Spinal cord (tissue), 10 donors: ENCODE measurements at places on chromosomes 4 and X.

GRCh38 chrX:42128020-42128419, 204.7 kb upstream of the CASK start:
- DNase-seq, result no peak
- H3K4me3 ChIP-seq, result no peak overlapping the region
- no peaks in the 10 kb centered on the region for H3K4me1 ChIP-seq
- no peaks in the 10 kb centered on the region for H3K36me3 ChIP-seq
- peaks cover 2% of the 10 kb centered on the region for H3K27me3 ChIP-seq

DNA sequence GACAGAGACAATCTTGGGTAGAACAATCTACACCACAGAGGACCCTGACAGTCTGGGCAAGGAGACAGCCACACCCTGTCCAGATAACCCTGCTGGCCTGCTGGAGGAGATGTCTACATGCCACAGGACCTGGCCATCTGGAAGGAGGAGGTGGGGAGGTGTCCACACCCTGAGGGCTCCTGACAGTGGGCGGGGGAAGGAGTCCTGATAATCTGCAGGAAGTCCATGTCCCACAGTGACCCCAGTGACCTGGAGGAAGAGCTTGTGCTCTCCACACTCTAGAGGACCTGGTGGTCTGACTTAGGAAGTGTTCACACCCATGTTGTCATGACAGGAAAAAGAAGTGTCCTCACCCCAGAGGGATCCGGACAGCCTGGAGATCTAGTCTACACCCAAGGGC, 5.5 kb downstream of the SUV39H1 start:
- H3K4me1 ChIP-seq, result peaks cover 13% of the 10 kb centered on the region
- H3K36me3 ChIP-seq, result peaks cover 33% of the 10 kb centered on the region
- DNase-seq, result no peak
- no peaks in the 10 kb centered on the region for H3K27me3 ChIP-seq
- no peak overlapping the region for H3K27ac ChIP-seq

GRCh38 chr4:3685081-3685645, 81.0 kb upstream of the ADRA2C start:
- no peaks in the 10 kb centered on the region for H3K4me1 ChIP-seq
- no peaks in the 10 kb centered on the region for H3K36me3 ChIP-seq
- H3K27ac ChIP-seq, result no peak overlapping the region
- DNase-seq, result no peak

- H3K27me3 ChIP-seq, result no peaks in the 10 kb centered on the region
- no peak for DNase-seq
- peaks cover 3% of the 10 kb centered on the region for H3K36me3 ChIP-seq
- no peaks in the 10 kb centered on the region for H3K4me1 ChIP-seq
- H3K4me3 ChIP-seq, result no peak overlapping the region
Measured at GRCh38 chrX:48459483-48459882, 10.6 kb downstream of the SLC38A5 start.

- H3K4me1 ChIP-seq, result no peaks in the 10 kb centered on the region
- DNase-seq, result peak; percentile 19
- no peak overlapping the region for H3K27ac ChIP-seq
- no peaks in the 10 kb centered on the region for H3K27me3 ChIP-seq
Measured at GRCh38 chrX:70168238-70169188, 8.8 kb upstream of the DGAT2L6 start.

DNA sequence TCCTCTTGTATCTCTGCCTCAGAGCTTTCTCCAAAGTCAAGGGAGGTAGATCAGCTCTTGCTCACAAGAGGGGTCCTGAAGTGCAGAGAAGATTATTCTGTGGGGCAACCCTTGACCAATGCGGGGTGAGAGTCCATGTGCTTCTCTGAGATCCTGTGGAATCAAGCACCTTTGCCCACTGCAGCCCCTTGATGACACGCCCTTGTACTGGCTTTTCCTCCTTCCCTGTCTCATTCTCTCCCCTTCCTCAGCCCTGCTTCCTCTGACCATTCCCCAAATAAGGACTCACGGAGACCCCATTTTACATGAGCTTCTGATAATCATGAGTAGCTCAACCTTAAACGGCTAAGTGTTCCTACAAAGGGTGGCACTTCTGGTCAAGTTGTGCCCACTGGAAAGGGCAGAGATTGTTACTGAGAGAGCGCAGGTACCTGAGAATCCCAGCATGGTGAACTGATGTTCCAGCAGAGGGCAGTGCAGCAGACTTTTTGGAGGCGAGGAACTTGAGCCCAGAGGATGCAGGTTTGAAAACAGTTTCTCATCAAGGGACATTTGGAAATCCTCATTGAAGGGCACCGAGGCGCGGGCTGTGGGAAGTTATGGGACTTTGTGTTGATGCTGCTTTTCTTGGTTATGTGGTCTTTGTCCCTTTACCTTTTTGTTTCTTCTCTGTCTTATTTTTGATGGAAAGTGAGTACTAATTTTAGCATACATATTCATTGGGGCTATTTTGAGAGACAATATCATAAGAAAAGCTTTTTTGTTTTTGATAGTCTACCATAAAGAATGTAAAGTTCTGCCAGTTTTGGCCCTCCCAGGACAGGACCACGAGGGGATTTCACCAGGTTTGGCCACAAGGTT, 201.3 kb downstream of the RBM46 start:
- no peak for DNase-seq
- no peak overlapping the region for H3K27ac ChIP-seq
- no peak overlapping the region for H3K4me3 ChIP-seq
- no peaks in the 10 kb centered on the region for H3K27me3 ChIP-seq
- no peaks in the 10 kb centered on the region for H3K36me3 ChIP-seq
- no peaks in the 10 kb centered on the region for H3K4me1 ChIP-seq

- H3K27me3 ChIP-seq, result no peaks in the 10 kb centered on the region
- H3K4me3 ChIP-seq, result no peak overlapping the region
- no peak overlapping the region for H3K27ac ChIP-seq
- H3K36me3 ChIP-seq, result no peaks in the 10 kb centered on the region
Measured at GRCh38 chr4:81922313-81922712, 450.6 kb upstream of the RASGEF1B start.

GRCh38 chrX:9873360-9873759, 87.1 kb downstream of the SHROOM2 start:
- H3K4me1 ChIP-seq, result peaks cover 7% of the 10 kb centered on the region
- no peak overlapping the region for H3K27ac ChIP-seq
- H3K4me3 ChIP-seq, result no peak overlapping the region
- no peaks in the 10 kb centered on the region for H3K27me3 ChIP-seq

DNA sequence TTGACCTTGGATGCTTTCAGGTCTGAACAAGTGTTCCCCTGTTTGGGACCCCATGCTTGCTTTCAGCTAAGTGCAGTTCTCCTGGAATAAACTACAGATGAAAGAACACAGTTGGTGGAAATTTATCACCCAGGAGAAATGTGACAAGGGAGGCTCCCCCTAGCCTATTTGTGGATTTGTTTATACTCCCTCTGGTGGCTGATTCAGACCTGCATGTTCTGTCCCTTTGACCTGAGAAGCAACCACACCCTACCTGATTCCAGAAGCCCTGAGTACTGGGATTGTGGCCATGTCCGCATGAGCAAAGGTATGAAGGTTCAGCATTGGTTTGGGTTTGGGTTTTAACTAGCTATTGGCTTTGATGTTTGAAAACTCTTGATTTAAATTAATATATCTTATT, 440.9 kb downstream of the MID1IP1 start:
- DNase-seq, result no peak
- no peaks in the 10 kb centered on the region for H3K4me1 ChIP-seq
- no peak overlapping the region for H3K4me3 ChIP-seq
- no peak overlapping the region for H3K27ac ChIP-seq
- H3K36me3 ChIP-seq, result no peaks in the 10 kb centered on the region

DNA sequence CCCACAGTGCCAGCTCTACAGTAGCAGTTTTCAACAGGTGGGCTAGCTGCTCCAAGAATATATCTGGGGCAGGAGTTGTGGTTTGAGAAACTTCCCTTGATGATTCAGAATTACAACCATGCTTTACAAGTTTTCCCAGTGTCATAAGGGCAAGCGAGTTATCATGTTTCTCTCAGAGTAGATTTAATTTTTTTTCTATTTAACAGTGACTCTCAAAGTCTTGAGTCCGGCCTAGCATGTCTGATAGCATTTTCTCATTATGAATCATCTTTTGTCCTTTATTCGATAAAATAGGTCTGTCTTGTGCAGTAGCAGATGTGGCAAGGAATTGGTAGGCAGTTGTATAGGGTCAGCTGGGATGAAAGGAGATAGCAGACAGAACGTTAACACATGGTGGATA, 62.2 kb upstream of the SPANXD start:
- no peaks in the 10 kb centered on the region for H3K4me1 ChIP-seq

DNA sequence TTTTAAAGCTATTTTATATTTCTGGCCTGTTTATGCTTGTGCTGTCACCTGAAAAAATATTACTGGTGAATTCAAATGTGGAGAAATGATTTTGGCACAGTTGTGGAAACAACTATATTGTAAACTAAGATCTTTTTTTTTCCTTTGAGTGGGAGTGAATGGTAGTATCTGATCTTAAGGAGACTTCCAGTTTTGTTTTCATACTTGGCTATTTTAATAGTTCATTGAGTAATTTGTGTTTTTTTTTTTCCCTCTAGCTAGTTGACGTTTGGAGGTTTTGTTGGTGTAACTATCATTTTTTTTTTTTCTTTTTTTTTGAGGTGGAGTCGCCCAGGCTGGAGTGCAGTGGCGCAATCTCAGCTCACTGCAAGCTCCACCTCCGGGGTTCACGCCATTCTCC, 10.5 kb downstream of the STAG2 start:
- H3K27ac ChIP-seq, result no peak overlapping the region
- H3K36me3 ChIP-seq, result no peaks in the 10 kb centered on the region
- no peak overlapping the region for H3K4me3 ChIP-seq

GRCh38 chrX:128616933-128617332, 564.7 kb upstream of the ACTRT1 start:
- no peaks in the 10 kb centered on the region for H3K27me3 ChIP-seq
- H3K4me1 ChIP-seq, result no peaks in the 10 kb centered on the region
- H3K36me3 ChIP-seq, result no peaks in the 10 kb centered on the region
- DNase-seq, result no peak
- H3K4me3 ChIP-seq, result no peak overlapping the region

DNA sequence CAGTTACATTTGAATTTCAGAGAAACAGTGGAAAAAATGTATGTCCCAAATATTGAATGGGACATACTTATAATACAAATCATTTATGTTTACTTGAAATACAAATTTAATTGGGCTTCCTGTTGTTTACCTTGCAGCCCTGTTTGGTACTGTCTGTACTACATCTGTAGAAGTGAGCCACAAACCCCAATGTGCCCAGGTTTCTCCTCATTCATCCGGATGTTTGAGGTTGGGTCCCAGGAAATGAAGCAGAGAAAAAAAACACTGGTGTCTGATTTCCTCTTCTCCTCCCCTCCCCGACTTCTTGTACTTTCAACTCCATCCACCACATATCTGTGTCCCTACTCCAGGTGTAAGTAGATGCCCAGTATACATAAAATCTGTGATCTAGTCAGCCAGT, 27.1 kb upstream of the SCRG1 start:
- DNase-seq, result no peak
- no peaks in the 10 kb centered on the region for H3K4me1 ChIP-seq
- H3K27me3 ChIP-seq, result no peaks in the 10 kb centered on the region

GRCh38 chr4:55707507-55707906, 71.4 kb upstream of the NMU start:
- no peak overlapping the region for H3K27ac ChIP-seq
- no peak for DNase-seq
- H3K4me3 ChIP-seq, result no peak overlapping the region

- H3K4me3 ChIP-seq, result peak overlapping the region; percentile 64
- H3K4me1 ChIP-seq, result peaks cover 33% of the 10 kb centered on the region
- no peak for DNase-seq
- H3K27ac ChIP-seq, result peak overlapping the region; percentile 64
- H3K36me3 ChIP-seq, result no peaks in the 10 kb centered on the region
- peaks cover 50% of the 10 kb centered on the region for H3K27me3 ChIP-seq
Measured at GRCh38 chr4:182144626-182145333, 98.4 kb upstream of the TENM3 start.

GRCh38 chrX:21993265-21993664, 38.9 kb upstream of the PHEX start:
- H3K27me3 ChIP-seq, result peaks cover 4% of the 10 kb centered on the region
- no peak for DNase-seq
- H3K4me1 ChIP-seq, result no peaks in the 10 kb centered on the region
- H3K27ac ChIP-seq, result no peak overlapping the region

- no peak for DNase-seq
- H3K4me3 ChIP-seq, result no peak overlapping the region
- peaks cover 22% of the 10 kb centered on the region for H3K36me3 ChIP-seq
- no peak overlapping the region for H3K27ac ChIP-seq
- peaks cover 14% of the 10 kb centered on the region for H3K4me1 ChIP-seq
Measured at GRCh38 chrX:150777328-150777992, 84.3 kb downstream of the MTMR1 start.

DNA sequence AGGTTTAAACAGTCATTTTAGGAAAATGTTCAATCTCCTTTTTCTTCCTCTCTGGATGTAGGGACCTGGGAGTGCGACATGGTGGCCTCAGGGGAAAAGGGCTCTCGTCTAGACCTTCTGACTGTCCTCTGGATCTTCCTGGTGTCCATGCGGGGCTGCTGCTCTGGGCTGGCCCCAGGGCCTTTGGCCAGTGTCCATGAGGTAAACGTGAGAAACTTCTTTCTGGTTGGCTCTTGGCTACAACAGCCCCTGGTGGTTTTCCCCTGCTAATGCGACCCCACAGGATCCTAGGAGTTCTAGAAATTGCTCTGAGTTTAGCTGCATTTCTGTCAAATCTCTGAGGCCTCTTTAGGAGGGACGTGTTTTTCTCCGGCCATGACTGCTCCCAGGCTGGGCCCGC, 85.7 kb downstream of the MFAP3L start:
- no peaks in the 10 kb centered on the region for H3K36me3 ChIP-seq
- no peaks in the 10 kb centered on the region for H3K4me1 ChIP-seq
- no peak for DNase-seq
- no peak overlapping the region for H3K27ac ChIP-seq
- no peak overlapping the region for H3K4me3 ChIP-seq

- H3K27me3 ChIP-seq, result no peaks in the 10 kb centered on the region
- no peak overlapping the region for H3K27ac ChIP-seq
- no peaks in the 10 kb centered on the region for H3K36me3 ChIP-seq
- no peak for DNase-seq
Measured at GRCh38 chr4:130306566-130306965, 1210.6 kb downstream of the C4orf33 start.

DNA sequence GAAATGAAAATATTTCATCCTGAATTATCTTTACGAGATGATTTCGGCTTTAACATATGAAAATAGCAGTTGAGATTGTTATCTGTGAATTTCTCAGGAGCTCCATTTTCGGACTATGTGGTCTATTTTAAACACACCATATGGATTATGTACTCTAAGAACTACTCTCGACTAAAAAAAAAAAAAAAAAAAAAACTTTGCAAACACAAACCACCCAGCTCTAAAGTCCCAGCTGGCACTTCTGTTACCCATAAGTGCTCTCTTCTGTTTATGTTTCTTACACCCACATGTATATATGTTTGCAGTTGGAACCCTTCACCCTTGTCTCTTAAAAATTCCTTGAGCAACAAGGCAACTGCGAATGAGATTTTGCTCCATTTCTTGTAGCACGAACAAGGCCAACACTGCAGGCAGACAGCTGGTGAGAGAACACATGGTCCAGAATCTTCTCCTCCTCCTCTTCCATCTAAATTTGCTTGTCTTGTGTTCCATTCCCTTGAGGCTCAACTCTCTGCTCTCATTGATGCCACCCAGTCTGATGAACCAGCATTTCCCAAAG, 172.7 kb upstream of the HCCS start:
- H3K4me3 ChIP-seq, result no peak overlapping the region
- no peaks in the 10 kb centered on the region for H3K4me1 ChIP-seq
- DNase-seq, result no peak

- no peaks in the 10 kb centered on the region for H3K4me1 ChIP-seq
- no peak overlapping the region for H3K4me3 ChIP-seq
- H3K27ac ChIP-seq, result no peak overlapping the region
- no peaks in the 10 kb centered on the region for H3K36me3 ChIP-seq
Measured at GRCh38 chr4:167713756-167714155, 378.6 kb upstream of the ANXA10 start.

- H3K36me3 ChIP-seq, result no peaks in the 10 kb centered on the region
- H3K27me3 ChIP-seq, result no peaks in the 10 kb centered on the region
- H3K4me3 ChIP-seq, result no peak overlapping the region
- no peak overlapping the region for H3K27ac ChIP-seq
Measured at GRCh38 chr4:25813448-25814106, 49.2 kb downstream of the SEL1L3 start.
